ENCODE measurements at places on chromosomes 1 and 21.
A peak's percentile ranks its signal among the peaks of the same experiment; 100 is the strongest.

GRCh38 chr1:150165622-150166612 is 16.2 kb downstream of the PLEKHO1 start:
- DNase-seq: no peak

DNA sequence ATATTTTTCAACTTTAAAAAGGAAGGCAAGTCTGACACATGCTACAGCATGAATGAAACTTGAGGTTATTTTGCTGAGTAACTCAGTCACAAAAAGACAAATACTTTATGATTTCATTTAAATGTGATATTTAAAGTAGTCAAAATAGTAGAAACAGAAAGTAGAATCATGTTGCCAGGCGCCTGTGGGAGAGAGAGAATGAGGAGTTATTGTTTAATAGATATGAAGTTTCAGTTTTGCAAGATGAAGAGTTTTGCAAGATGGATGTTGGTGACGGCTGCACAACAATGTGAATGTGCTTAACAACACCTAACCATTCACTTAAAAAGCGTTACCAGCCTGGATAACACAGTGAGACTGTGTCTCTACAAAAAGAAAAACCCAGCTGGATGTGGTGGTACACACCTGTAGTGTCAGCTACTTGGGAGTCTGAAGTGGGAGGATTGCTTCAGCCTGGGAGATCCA is 20.7 kb upstream of the ATP1A1 start:
- DNase-seq: no peak

DNA sequence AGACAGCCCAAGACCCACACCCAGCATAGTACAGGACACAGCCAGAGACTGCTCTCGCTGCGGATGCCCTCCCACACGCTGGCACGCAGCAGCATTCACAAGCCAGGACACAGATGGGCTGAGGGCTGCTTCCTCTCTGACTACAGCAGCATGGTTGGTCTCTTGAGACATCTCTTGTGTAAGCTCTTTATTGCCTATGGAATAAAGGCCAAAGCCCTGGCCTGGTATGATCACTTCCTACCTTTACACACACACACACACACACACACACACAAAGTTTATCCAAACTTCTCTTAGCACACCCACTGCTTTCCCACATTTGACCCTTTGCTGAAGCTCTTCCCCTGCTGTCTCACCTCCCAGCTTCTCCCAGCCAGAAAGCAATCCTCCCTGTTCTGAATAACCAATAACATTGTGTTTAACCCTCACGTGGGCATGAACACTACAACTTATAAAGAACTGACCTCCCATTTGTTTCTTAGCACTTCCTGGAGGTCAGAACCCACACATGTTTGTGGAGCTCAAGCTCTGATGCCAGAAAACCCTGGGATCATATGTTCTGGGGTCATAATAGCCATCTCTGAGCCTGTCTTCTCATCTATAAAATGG is 1.2 kb upstream of the LUZP1 start:
- peak; percentile 85 for DNase-seq

GRCh38 chr1:230155021-230155420 is 88.0 kb downstream of the GALNT2 start:
- no peak for DNase-seq

- DNase-seq: no peak
Observed at GRCh38 chr21:35583566-35584216, 476.6 kb downstream of the SETD4 start.

- DNase-seq: no peak
Observed at GRCh38 chr1:177973585-177973984, 3.7 kb upstream of the SEC16B start.

- DNase-seq: no peak
Observed at GRCh38 chr1:30642391-30643120, 80.8 kb downstream of the MATN1 start.

GRCh38 chr1:153572569-153573015 is 6.9 kb upstream of the S100A2 start:
- peak; percentile 70 for DNase-seq

DNA sequence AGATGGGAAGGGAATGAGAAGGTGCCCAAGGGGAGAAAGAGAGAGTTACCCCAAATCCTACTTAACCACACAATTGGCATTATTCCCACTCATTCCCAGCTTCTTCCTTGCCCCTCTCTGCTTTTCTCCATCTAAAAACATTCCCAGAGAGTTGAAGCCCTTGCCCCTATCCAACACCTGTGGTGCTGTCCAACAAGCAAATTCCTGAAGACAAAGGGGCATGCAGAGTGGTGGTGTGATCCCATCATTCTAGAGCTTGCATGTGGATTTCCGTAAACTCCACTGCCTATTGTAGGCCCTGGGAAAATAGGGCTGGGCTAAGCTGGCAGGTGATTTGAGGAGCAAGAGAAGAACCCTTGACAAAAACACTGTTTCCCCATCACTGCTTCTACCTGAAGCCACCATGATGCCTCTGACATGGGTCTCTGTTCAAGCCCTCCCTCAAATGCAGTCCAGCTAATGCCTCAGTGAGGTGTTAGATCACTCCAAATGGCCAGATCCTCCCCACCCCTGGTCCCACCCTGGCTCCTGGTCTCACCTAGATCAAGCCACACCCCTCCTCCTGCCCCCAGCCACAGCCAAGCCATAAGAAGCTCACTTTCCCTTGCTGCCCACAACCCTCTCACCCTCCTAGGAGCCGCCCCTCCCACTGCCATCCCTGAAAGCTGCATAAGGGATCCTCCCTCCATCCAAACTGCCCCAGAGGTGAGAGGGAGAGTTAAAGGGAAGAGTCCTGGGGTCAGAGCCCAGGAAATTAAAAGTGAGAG is 29.5 kb downstream of the SYT2 start:
- no peak for DNase-seq

GRCh38 chr1:213549982-213550381 is 437.8 kb upstream of the PROX1 start:
- no peak for DNase-seq

GRCh38 chr1:165852871-165853270 is 25.5 kb downstream of the UCK2 start:
- no peak for DNase-seq

- no peak for DNase-seq
Observed at GRCh38 chr1:204583909-204584632, 67.9 kb downstream of the MDM4 start.

DNA sequence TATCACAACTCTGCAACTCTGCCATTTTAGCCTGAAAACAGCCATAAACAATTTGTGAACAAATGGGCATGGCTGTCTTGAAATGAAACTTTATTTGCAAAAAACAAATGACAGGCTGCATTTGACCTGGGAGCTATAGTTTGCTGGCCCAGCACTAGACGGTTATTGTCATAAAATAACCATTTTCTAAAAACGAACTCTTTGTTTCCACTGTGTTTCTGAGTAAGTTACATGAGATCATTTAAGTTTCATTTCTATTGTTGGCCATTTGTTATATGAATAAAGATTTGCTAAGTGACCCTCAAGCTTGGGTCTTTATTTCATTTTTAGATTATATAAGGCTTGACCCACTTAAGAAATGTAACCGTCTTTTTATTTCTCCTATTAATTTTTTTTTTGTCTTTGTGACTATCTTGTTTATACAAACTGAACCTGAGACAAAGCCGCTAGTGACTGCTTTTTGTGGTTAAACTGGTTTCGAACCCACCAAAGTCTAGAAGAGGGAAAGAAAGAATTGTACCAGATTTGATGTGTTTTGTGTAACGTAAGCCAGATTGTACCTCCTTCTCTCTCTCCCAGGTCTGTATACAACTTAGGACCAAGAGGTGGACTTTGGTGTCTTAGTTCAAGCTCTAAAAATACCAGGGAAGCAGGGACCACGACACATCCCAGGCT is 12.9 kb upstream of the KCNJ15 start:
- DNase-seq: no peak

DNA sequence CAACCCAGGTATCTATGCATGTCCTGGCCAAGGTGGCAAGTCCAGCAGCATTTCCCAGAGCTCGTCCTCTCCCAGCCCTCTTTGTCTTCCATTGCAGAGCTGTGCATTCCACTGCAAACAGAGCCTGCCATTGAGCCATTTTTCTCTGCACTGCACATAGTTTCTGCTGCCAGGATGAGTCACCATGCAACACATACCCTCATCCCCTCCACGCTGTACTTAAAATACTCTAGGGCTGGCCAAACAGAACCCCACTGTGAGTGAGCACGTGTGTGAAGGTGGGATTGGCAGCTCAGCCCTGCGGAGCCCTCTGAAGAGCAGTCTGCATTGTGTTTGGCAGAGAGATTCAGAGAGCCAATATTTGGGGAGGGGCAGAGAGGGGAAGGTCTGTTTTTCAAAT is 3.9 kb upstream of the ATP1B1 start:
- no peak for DNase-seq

DNA sequence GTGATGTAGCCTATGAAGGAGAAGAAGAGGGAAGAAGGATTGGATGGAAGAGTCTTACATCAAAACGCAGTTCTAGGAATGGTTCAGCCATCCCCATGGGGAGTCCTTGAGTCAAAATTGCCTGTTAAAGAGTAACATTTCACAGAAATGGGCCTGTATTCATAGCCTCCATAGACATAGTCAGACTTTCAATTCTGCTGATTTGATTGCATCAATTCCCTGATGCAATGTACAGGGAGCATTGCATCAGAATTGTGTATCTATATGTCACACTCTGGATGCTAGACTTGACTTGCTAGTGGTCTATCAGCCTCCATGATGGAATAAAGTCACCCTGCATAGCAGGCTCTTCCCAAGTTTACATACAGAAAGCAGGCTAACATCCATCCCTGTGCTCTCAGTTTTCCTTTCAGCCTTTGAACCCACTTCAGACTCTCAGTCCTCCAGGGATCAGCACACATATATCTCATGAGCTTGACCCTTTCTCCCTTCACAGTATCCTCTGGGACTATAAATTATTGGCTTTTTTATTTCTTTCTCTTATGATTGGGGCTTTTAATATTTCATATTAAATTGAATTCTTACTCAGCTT is 1111.7 kb upstream of the B3GALT2 start:
- no peak for DNase-seq

DNA sequence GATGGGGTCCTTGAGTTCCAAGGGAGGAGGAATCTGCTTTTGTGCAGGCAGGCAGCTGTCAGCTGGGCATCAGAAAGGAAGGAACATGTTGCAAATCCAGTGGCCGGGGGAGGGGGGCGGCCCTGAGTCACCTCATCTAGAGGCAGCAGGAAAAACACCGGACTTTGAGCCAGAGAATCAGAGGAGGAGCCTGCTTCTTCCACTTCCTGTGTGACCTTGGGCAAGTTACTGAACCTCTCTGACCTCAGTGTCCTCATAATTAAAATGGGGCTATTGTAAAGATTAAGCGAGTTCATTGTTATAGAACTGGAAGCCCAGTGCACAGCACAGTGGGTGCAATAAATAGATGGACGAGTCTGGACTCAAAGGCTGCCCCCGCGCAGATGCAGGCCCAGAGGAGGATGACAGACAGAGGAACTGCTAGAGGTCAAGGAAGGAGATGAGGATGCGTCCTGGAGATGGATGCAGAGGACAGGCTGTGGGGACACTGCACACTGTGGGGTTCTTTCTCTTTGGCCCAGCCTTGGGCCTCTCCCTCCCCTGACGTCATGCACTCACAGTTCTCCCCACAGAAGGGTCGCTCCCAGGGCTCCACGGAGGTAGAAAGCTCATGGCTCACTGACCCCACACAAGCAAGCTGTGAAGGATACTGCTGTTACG is 714.3 kb downstream of the MATN1 start:
- no peak for DNase-seq

DNA sequence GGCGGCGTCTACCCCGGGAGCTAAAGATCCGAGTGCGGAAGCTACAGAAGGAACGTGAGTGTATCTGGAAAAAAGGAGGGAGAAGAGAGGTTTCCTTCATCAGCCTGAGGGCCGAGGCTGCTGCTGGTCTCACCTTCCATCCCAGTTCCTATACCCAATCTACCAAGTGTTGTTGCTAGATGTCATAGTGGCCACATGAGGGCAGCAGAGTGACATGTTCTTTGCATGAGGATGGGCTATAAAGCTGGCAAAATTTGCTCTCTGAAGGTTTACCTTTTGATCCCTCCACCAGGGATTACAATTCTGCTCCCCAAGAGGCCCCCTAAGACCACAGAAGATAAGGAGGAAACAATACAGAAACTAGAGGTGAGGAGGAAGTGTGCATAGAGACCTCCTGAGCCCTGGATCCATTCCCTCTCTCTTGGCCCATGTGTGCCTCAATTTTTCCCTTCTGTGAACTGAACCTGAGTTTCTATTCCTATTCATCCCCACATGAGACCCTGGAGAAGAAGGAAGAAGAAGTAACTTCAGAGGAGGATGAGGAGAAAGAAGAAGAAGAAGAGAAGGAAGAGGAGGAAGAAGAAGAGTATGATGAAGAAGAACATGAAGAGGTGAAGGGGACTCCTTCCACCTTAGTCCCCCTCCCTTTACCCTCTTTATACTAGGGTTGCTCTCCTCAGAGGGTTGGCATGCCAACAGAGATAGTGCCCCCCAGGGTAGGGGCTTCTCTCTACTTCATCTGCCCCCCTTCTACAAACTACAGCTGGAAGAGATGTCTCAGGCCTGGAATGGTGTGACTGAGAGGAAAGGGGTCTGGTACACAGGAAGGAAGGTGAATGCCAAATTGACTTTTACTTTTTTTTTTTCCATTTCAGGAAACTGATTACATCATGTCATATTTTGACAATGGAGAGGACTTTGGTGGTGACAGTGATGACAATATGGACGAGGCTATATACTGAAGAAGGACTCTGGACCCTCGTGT is 13.3 kb downstream of the POLR3GL start:
- peak; percentile 62 for DNase-seq

DNA sequence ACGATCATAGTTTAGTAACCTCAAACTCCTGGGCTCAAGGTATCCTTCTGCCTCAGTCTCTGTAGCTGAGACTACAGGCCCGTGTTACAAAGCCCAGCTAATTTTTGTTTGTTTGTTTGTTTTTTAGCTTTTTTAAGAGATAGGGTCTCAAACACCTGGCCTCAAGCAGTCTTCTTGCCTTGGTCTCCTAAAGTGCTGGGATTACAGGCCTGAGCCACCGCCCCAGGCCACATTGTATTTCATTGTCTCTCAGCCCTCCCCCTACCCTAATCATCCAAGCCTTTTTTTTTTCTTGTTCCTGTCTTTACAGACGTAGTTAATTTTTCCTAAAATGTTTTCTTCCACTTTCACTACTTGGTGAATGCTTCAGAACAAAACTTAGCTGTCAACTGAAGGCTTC is 5.4 kb downstream of the CDC7 start:
- DNase-seq: no peak

DNA sequence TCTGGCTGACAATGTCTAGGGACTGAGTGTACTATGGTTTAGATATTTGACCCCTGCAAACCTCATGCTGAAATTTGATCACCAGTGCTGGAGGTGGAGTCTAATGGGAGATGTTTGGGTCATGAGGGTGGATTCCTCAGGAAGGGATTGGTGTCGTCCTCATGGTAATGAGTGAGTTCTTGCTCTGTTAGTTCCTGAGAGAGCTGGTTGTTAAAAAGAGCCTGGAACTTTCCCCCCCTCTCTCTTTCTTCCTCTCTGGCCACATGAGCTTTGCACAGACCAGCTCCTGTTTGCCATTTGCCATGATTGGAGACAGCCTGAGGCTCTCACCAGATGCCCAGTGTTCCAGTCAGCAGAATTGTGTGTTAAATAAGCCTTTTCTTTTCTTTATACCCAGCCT is 36.6 kb upstream of the CNIH3 start:
- DNase-seq: no peak

- no peak for DNase-seq
Observed at GRCh38 chr21:21963911-21964310, 965.7 kb downstream of the NCAM2 start.

Measured in AG09309 (cell line).